ENCODE measurements at places on chromosomes 5 and 9.

DNA sequence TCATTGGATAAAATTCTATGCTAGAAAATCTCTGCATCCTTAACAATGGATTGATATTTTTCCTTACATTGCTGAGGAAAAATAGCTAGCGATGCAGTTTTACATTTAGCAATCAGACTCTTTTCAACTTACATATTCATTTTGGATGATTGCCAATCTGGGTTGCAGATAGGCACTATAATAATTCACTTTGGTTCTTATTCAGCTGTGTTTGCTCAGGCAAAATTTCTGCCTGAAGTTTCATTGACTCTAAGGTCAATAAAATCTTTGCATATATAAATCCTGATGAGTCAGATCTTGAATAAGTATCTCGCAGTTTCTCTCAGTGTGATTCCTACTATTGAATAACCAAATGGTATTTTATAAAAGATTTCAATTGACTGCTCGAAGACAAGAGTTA is 1105.8 kb downstream of the CDH18 start:
- DNase-seq = no peak

DNA sequence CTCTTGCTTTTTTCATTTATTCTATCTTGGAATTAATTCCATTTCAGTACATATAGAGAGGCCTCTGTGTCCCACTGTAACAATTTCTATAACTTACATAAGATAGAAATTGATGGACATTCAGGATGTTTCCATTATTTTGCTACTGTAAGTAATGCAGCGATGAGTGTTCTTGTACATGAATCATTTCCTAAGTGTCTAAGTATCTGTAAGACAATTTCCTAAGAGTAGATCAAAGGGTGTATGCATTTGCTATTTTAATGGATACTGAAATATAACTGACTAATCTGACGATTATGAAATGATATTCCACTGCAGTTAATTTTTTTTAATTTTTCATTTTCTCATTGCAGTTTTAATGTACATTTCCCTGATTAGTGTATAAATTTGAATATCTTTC is 23.0 kb upstream of the RBM22 start:
- DNase-seq = no peak

DNA sequence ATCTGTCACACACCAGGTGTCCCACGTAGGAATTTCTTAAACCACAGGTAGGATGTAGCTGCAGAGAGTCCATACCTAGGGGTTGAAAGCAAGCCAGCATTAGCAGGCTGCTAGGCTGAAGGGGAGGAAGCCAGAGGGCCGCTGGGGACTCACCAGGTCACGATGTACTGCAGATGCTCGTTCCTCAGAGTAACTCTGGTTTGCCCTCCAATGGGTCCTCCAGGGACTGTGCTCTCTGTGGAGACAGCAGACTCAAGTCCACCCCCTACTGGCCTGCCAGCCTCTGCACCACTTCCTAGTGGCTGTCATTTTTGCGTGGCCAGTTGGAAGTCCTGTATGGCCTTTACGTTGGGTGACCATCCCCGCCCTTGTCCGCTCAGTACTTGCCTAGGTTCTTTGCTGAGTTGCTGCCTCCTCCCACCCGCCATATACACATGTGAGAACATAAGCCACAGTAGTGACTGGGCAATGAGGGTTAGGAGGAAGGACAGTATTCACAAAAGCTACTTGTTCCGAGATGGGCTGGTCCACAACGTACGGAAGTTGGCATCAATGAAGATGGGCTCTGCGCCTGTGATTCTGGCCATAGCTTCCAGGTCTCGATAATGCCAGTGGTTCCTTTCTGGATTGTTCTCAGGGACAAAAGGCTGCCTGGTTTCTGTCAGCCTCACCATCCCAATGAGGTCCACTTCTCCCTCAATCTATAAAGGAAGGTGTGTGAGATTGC is 4.1 kb downstream of the RPL7A start:
- DNase-seq = no peak

- no peak for DNase-seq
Observed at GRCh38 chr9:23938908-23939307, 112.9 kb upstream of the ELAVL2 start.

DNA sequence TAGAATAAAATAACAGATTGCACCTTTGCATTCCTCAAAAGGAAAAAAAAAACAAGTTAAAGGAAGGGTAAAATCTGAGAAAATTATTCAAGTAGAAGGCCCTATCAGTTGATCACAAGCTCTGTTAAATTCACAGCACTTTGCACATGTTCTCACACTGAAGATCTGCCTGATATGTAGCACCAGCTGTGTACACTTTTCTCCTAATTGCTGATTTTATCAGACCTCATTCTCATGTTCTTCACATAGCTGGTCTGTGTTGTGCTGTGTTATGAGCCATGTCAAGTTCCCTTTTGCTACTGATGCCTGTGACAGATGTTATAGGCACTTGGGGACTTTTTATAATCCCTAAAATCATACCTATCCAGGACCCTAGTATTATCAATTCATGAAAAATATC is 390.4 kb upstream of the PRR16 start:
- DNase-seq = no peak
